ENCODE measurements at places on chromosomes 16 and 17. TPM values are rescaled to one million over a fixed set of nuclear protein-coding genes. Genes with fewer than 3 reads are reported as not detected.

DNA sequence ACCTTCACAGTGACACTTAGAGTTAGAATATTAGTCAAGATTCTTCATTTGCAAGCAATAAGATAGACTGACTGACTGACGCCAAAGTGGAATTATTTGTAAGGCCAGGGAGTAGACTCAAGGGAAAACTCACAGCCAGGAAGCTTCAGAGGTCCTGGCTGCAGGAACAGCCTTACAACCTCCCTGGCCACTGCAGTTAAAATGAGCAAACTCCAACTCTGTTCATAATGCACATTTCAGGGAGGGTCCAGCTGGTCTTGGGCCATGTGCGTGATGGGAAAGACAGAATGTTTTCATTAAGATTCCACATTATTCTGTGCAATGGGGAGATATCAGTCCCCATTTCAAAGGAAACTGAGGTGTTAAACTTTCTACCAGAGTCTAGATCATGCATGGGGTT lies 9.9 kb downstream of the CAPNS2 start:
- no peak for DNase-seq

DNA sequence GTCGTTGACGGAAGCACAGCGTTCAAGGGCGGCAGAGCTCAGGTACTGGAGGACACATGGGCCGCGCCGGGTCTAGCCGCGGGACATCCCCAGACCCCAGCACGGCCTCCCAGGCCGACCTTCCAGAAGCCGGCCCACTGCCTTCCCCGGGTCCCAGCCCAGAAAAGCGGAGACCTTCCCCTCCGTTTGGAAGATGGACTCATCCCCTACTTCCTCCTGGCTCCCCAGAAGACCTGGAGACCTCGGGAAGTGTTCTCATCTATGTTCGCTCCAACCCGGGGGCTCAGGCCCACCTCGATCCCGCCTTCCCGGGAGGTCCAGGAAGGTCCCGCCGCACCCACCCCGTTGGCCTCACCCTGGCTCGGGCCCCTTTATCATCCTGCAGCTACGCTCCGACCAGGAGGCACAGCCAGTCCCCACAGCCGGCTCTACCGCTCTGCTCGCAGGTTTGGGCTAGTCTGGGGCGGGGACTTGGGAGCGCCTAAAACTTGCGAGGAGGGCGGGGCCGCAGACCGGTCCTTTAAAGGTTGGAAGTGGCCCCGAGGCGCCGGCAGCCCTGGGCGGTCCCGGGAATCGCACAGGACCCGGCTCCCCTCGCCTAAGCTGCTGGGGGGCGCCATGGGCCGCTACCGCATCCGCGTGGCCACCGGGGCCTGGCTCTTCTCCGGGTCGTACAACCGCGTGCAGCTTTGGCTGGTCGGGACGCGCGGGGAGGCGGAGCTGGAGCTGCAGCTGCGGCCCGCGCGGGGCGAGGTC lies at the start of gene ALOX12:
Gene ALOX12, plus strand, starts transcription at position 550 of the 756 bp plus-strand sequence. Its CDS starts 69 bp downstream, at position 619.
- DNase-seq = peak; percentile 89

- DNase-seq = no peak
Observed at GRCh38 chr16:20424129-20424866, 15.0 kb downstream of the ACSM5 start.

- no peak for DNase-seq
Observed at GRCh38 chr17:32265192-32265923, at the start of gene RHBDL3. Gene RHBDL3 (plus strand): TSS chr17:32265832. CDS start chr17:32266190, 358 bp downstream.

DNA sequence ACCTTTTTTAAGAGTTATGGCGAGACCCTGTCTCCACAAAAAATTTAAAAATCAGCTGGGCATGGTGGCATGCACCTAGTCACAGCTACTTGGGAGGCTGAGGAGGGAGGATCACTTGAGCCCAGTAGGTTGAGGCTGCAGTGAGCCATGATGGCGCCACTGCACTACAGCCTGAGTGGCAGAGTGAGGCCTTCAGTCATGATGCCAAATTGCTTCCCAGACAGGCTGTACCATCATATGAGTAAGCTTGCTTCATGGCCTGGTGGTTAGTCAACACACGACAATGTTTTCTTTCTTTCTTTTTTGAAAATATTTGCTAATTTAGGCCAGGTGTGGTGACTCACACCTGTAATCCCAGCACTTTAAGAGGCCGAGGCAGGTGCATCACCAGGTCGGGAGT lies 12.5 kb downstream of the NTAN1 start:
- DNase-seq = no peak

Gene ARL16
- 32.6 TPM for total RNA-seq

Gene SLFN14
- not detected for total RNA-seq

Gene C17orf107
- total RNA-seq = 8.5 TPM

DNA sequence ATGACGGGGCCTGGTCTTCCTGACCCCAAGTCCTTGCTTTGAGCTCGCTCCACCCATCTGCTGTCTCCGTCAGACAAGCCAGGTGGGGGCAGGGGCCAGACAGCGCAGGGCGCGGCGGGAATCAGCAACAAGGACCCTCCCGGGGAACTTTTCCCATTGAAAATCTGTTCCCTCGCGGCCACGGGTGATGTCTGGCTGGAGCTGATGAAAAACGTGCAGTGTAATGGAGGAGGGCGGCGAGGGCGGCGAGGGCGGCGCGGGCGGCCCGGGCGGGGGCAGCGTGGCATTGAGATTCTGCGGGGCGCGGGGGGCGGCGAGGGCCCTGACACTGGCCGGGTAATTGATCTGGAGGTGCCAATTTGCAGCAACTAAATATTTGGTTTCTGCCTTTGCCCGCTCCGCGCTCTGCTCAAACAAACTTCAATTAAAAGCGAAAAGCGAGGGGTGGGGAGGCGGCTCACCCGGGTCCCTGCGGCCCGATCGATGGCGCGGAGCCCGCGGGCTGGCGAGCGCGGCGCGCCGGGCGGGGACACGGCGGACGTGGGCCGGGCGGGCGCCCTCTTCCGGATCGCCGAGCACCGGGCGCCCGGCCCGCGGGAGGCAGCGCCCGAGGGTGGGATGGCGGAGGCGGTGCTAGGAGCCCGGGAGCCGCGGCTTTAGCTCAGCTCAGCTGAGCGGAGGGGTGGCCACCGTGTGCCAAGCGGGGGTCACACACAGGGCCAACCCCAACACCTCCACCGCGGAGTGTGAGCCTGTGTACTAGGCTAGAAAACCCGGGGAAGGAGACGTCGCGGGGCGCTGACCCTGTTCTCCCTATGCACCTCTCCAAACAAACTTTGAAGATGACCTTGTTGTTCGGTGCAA lies 32.4 kb downstream of the DCAKD start:
- DNase-seq = no peak

- DNase-seq = no peak
Observed at GRCh38 chr17:76416899-76417298, 32.5 kb downstream of the SPHK1 start.

GRCh38 chr17:2282297-2282873 lies 21.2 kb downstream of the SMG6 start:
- DNase-seq = no peak

Gene KRT14
- 7,487 TPM for total RNA-seq

GRCh38 chr16:64745258-64745930 lies 376.5 kb downstream of the CDH11 start:
- DNase-seq = no peak

- DNase-seq = no peak
Observed at GRCh38 chr17:65163990-65164495, 26.9 kb downstream of the RGS9 start.

DNA sequence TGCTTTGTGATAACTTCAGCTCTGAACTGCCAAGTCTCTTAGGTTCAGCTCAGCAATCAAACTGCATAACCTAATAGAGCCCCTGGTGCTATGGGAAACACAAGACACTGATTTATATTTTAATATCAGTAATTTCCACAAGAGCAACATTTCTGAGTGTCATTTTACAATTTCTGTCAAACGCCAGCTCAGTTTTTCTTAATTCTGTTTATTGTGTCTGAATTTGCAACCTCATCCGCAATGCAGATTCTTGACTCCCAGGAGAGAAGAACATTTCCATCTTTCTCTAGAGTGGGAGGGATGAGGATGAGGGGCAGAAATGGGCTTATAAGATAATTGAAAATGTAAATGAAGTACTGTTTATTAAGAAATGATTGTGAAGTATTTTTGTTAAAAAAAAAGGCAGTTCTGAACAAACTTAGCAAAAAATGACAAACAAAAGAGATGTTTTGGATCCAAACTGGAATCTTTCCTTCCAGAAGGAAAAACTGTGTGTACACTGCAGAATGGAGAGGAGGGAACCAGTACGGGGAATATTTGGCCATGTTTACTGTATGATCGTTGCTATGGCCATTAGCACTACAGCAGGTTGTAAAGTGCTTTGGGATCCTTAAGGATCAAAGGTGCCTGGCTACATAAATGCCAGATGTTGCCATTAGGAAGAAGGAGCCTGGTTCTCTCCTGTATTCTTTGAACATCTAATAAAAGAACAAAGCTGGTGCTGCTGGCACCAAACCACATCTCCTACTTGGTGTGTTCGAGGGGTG lies 7.4 kb upstream of the PMFBP1 start:
- no peak for DNase-seq

- no peak for DNase-seq
Observed at GRCh38 chr17:31699281-31699680, 159.8 kb downstream of the COPRS start.

GRCh38 chr17:19003543-19004420 lies 782 bp downstream of the FAM83G start:
- DNase-seq = no peak

DNA sequence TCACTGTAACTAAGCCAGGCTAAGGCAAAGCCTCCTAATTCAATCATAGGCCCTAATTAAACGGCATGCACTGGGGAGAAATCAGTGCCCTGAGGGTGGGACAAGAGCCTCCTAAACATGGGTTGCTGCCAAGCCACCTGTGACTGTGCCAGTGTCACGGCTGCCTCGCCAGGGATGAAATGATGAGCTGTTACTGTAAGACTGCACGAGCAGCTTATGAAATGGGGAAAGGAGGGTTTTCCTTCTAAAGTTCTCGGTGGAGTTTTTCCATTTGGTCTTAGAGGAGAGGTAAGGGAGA lies 12.7 kb downstream of the TMEM11 start:
- DNase-seq = no peak

Gene GCGR
- 0.25 TPM for total RNA-seq

Gene SULT1A1
- 2.4 TPM for total RNA-seq

- DNase-seq = peak; percentile 34
Observed at GRCh38 chr17:44775838-44776621, 17.2 kb downstream of the ADAM11 start.

GRCh38 chr17:61394630-61395408 lies 4.8 kb upstream of the TBX2 start:
- no peak for DNase-seq

Data from lower leg skin (tissue), 4 donors.